ENCODE measurements at places on chromosomes 3 and 15.

GRCh38 chr3:126912491-126913195 is 70.3 kb upstream of the PLXNA1 start:
- no peak for DNase-seq

DNA sequence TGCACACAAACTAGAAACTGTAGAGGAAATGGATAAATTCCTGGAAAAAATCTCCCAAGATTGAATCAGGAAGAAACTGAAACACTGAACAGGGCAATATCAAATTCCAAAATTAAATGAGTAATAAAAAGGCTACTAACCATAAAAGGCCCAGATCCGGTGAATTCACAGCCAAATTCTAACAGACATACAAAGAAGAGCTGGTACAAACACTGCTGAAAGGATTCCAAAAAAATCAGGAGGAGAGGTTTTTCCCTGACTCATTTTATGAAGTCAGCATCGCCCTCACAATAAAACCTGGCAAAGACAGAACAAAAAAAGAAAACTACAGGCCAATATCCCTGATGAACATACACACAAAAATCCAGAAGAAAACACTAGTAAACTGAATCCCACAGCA is 462.4 kb upstream of the THBS1 start:
- DNase-seq, result no peak

DNA sequence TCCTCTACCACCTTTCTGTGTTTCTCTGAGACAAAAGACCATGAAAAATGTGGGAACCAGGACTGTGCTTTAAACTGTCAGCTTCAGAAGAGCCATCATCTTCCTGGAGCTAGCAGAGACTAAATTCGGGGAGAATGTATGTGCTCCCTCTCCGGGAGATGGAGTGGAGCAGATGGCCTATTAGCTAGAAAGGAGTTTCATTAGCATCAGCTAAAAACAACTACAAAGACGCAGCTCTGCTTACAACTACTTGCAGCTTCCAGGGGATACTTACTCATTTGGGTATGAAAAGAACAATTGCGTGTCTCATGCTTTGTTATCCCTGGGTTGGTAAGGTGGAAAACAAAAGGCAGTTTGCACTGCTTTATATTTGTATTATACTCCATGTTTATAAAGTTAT is 159.6 kb downstream of the MFSD1 start:
- no peak for DNase-seq

- DNase-seq, result no peak
These were observed 46.0 kb downstream of the PPCDC start for GRCh38 chr15:75069301-75069925.

- no peak for DNase-seq
These were observed 550.2 kb downstream of the PYDC2 start for GRCh38 chr3:192011137-192011536.

- DNase-seq, result no peak
These were observed 41.4 kb downstream of the CRTC3 start for GRCh38 chr15:90571063-90571541.

GRCh38 chr3:49519296-49519695 is 35.0 kb upstream of the BSN start:
- no peak for DNase-seq

- DNase-seq, result no peak
These were observed 6.2 kb downstream of the TNIK start for GRCh38 chr3:171454041-171454440.

- no peak for DNase-seq
These were observed 71.2 kb downstream of the RYK start for GRCh38 chr3:134179508-134179907.

- DNase-seq, result no peak
These were observed at the start of gene ACTC1 for GRCh38 chr15:34795267-34796081. Gene ACTC1, minus strand, starts transcription at chr15:34795549. Its CDS starts 741 bp downstream, at chr15:34794808.

DNA sequence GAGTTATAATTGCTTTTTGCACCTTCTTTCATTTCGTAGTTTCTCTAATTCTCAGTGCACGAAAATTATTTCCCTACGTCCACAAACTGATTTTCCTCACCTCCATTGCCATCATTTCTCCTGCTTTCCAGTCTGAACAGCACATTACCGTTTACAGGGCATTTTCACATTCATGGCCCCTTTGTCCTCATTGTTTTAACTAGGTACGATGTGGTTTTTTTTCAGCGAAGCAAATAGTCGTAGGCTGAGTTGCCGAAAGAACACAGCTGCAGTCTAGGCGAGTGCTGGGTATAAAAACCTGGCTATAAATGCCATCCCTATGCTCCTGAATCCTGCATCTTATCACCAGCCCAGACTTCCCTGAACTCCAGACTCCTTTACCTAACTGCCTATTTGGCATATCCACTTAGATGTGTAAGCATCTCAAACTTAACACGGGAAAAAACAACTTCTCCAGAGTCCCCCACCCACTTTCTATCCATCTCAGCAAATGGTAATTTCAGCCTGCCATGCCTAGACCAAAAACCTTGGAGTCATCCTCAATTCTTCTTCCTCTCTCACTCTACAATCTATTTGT is 691 bp upstream of the FSIP1 start:
- DNase-seq, result no peak

DNA sequence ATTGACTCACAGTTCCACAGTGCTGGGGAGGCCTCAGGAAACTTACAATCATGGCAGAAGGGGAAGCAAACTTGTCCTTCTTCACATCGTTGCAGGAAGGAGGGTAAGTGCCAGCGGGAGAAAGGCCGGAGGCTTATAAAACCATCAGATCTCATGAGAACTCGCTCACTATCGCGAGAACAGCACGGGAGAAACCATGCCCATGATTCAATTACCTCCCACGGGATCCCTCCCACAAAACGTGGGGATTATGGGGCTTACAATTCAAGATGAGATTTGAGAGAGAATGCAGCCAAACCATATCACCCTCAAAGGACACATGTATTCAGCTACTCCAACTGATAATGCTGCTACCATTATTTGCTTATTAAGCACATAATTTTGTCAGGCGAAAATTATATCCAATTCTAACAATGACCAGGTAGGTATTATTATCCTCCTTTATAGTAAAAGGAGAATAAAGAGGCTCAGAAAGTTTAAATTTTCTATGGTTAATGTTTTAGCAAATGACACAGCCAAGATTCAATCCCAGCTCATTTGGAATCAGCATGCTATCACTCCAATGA is 327.2 kb upstream of the CDIN1 start:
- no peak for DNase-seq

DNA sequence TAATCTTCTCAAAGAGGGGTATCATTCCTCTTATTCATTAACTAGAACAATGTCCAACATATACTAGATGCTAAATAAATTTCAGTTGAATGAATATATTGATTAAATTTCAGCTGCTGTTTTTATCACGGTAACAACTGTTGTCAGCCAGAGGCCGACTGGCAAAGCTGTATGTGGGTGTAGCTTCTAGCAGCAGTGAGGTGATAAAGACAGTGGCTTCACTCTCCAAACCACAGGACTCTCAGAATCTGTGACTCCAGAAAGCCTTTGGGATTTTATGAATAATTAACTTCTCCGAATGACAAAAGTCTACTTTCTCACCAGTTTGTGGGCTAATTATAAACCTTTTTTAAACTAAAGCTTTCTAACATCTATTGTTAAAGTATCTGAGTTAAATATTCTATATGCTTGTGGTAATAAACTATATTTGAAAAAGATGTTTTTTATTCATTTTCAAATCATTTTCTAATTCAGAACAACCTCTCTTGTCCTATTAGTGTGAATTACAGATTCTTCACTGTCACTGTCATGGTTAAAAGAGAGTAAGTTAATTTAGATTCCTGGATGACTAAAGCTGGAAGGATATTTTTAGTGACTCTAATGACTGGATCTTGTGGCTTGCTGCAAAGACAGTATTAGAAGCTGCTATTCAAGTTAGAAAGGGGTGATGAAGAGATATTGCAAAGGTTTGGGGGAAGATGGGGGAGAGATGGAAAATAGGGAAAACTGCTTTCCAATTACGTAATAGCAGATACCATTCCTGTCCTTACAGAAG is 796.4 kb upstream of the ARPP21 start:
- no peak for DNase-seq

GRCh38 chr3:8112587-8112986 is 389.0 kb upstream of the LMCD1 start:
- DNase-seq, result no peak

DNA sequence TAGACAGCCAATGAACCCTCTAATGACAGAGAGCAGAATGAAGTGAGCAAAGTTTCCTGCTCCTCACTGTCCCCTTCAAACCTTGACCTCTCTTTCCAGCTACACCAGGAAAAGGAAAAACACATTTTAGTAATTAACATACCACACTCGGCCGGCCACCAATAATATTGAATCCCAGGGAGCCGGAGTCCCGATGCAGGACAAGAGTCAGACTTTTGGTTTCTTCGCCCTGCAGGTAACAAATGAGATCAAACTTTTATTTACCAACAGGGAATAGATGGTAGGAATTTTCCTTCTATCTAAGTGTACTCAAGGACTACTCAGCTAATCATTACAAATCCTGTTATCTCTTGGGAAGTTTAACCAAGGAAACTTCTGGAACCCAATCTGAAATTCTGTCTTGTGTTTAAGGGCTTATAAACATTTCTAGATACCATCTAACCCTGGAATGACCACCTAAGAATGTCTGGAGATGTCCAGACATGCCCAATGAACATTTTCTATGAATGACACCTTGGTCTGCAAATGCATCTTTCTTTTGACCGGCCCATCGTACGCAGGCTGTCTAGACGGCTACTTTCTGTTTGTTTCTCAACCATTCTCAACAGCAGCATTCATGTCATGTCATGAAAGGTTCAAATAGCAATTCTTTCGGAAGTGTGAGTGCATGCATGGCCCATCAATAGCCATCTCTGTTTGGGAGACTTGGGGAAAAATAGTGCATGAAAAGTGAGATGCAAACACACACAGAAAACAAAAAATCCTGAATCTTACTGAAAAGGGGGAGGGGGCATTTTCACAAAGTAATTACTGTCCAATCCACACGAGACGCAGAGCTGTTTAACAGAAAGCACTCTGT is 16.1 kb downstream of the PDZRN3 start:
- DNase-seq, result no peak

DNA sequence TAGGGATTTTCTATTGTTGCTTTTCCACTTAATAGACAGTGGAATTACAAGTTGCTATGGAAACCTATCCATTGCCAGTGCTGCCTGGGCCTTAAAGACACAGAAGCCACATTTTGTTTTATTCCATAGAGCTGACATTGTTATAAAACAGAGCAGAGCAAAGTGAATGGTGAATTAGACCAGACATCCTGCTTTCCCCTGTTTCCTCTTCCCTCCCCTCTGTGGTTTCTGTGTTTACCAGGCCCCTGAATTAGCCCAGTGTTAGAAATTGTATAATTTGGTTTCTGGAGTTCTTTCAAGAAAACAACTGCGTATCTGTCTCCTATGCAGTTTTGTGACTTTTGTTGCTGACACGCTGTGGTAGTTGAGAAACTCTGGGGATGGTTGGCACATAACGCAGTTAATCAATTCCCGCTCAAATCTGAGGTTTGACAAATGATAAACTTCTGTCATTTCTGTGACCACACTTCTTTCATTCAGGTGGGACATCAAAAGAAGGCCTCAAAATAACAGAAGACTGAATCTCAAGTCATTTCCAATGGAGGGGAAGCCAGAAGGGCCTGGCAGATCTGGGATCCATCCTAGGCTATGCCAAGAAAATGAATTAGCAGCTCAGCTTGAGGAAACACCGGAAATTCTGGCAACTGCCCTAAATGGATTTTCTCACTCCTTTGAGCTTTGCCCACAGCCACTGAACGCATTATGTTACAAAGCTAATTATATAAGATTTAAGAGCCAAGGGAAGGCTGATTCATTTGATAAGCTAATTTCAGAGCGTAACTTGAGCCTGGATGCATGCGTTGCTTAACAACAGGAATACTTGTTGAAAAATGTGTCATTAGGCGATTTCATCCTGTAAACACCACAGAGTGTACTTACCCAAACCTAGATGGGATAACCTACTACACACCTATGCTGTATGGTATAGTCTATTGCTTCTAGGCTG is 46.9 kb downstream of the NR1D2 start:
- no peak for DNase-seq

DNA sequence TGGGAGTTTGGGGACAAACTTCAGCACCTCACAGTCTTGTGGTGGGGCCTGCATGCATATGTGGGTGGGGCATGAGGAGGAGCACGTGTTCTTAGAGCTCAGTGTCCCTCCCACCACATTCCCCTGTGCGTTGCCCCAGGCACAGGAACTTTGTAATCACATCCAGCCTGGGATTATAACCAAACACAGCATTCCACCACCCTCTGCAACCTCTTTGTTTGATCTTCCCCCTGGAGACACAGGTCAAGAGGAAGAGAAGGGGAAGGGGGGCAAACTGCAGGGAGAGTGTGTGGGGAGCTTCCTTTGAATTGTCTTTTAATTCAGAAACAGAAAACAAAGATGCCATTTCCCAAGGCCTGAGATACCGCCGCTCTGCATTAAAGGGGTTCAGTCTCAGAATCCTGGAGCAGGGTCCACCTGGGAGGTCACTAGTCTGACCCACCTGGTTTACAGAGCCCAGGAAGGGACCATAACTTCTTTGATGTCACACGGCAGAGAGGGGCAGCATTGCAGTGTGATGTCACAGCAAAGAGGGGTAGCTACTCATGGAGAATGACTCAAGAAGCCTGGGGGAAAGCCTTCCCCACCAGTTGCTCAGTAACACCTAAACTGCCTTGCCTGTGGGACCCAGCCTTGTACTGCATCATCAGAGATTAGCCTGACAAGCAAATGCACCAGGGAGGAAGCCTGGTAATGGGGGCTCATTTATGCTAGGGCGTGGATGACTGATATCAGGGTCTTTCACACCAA is 106.3 kb upstream of the RNU6-1 start:
- no peak for DNase-seq

DNA sequence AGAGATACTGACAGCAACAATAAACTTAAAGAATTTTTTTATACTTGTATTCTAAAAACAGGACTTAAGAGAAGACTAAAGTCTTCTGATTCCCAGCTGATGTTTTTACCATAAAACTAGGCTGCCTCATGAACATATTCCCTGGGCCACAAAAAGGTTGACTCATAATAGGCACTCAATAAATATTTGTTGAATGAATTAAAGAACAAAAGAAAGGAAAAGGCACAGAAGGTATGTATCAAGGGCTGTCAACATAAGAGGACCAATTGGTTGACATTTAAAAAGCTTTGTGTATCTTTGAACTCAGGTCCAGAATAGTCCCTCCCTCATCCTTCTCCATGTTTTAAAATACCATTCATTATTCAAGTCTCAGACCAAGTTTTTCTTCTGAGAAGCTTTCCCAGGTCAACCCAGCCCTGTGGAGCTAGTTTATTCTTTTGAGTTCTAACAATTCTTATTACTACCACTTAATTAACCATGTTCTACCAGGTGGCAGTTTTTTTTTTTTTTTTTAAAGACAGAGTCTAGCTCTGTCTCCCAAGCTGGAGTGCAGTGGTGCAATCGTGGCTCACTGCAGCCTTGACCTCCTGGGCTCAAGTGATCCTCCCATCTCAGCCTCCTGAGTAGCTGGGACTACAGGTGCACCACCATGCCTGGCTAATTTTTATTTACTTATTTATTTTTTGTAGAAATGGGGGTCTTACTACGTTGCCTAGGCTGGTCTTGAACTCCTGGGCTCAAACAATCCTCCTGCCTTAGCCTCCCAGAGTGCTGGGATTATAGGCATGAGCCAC is 17.5 kb upstream of the ARHGEF3 start:
- no peak for DNase-seq
